ENCODE measurements at places on chromosomes 12 and 14. TPM values are rescaled to one million over a fixed set of nuclear protein-coding genes. Genes with fewer than 3 reads are reported as not detected.

GRCh38 chr14:27727251-27727770 is 1039.3 kb upstream of the FOXG1 start:
- DNase-seq, result no peak

- DNase-seq, result no peak
Observed at GRCh38 chr14:36113341-36113740, 63.2 kb downstream of the PTCSC3 start.

Gene SAMD15
- total RNA-seq, result 0.77 TPM

DNA sequence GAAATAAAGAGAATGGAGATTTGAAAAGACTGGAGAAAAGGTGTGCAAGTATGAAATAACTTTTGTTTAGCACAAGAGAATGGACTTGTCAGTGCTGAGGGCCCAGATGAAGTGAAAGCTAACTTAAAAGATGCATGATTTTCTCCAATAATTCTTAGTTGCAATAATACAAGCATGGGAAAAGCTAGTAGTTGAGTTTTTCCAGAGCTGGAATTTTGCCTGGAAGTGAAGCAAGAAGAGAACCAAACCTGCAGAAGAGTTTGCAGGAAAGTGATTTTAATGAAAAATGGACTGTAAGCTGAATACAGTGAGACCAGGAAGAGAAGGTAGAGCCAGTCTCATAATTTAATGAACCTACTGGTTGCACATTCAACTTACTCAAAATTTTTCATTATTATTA is 69.3 kb upstream of the FSCB start:
- no peak for DNase-seq

- DNase-seq, result no peak
Observed at GRCh38 chr12:93497456-93497855, 30.1 kb downstream of the MRPL42 start.

GRCh38 chr12:3795492-3796133 is 42.7 kb upstream of the CRACR2A start:
- no peak for DNase-seq

Gene TDRD9
- 2.2 TPM for total RNA-seq

DNA sequence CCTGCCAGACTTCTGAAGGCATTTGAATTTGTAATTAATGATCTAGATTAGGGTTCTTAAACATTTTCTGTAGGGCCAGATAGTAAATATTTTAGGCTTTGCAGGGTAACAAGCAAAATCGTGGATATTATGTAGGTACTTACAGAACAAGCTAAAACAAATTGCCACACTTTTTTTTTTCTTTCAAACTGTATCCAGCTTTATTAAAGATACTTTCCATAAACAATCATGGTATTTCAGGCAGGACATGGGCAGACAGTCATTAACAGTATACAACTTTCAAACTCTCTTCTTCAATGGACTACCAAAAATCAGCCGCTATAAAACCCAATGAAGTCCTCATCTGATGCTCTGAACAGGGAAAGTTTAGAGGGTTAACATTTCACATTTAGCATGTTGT is 9.6 kb downstream of the TRMT5 start:
- no peak for DNase-seq

- DNase-seq, result no peak
Observed at GRCh38 chr12:69354556-69355187, 4.9 kb upstream of the YEATS4 start.

Gene TOGARAM1
- 21.9 TPM for total RNA-seq

- DNase-seq, result no peak
Observed at GRCh38 chr14:66066981-66067776, 419.0 kb upstream of the CCDC196 start.

DNA sequence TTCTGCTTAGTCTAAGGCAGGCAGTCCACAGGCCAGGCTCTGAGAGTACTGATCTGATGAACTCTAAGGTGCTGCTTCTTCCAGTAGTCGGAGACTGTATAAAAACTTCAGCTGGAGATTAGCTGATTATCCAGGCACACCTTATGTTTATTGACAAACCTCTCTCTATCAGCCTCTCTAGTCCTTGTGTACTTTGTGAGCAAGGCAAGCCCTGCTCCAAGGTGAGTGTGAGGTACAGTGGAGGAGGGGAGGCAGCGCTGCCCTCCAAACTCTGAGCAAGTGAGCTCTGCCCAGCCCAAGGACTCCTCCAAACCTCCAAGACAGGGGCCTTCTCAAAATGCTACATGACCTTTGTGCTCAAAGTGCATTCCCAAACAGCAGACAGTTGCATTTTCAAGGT is 95.9 kb upstream of the CDKN3 start:
- no peak for DNase-seq

- DNase-seq, result no peak
Observed at GRCh38 chr12:38850461-38850860, 54.9 kb downstream of the CPNE8 start.

GRCh38 chr14:64963611-64964010 is 8.5 kb downstream of the RAB15 start:
- no peak for DNase-seq

- no peak for DNase-seq
Observed at GRCh38 chr12:5817246-5817645, 127.8 kb downstream of the ANO2 start.

Gene ZNF26
- 4.7 TPM for total RNA-seq

DNA sequence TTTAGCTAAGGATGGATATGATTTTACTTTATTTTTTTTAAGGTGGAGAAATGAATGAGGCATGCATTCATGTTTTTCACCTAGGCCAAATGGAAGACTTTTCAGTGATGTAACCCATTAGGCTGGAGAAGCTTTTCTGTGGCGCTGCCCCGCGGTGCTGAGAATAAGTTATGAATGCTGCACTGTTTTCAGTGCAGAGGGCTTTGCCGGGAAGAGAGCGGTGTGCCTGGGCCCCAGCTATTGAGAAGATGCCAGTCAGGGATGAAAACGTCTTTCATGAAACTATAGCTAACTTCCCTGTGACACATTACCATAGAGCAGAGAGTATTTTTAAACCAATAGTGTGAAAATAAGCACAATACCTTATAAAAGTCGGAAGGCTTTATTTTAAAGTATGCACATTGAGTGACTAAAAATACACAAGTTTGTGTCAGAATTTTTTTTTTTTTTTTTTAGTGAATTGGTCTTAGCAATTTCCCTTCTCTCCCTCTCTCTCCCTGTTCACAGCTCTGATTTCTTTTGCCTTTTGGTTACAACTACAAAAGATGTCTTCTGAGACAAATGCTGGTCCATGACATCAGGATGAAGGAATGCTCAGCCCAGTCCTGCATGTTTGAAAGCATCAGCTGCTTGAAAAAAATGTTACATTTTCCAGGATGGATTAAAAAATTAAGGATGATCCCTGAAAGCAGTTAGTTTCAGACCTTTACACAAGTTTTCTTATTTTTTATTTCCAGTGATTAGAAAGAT is 48.3 kb downstream of the NPAS3 start:
- DNase-seq, result peak; percentile 49

Gene CDH24
- total RNA-seq, result 2.0 TPM

DNA sequence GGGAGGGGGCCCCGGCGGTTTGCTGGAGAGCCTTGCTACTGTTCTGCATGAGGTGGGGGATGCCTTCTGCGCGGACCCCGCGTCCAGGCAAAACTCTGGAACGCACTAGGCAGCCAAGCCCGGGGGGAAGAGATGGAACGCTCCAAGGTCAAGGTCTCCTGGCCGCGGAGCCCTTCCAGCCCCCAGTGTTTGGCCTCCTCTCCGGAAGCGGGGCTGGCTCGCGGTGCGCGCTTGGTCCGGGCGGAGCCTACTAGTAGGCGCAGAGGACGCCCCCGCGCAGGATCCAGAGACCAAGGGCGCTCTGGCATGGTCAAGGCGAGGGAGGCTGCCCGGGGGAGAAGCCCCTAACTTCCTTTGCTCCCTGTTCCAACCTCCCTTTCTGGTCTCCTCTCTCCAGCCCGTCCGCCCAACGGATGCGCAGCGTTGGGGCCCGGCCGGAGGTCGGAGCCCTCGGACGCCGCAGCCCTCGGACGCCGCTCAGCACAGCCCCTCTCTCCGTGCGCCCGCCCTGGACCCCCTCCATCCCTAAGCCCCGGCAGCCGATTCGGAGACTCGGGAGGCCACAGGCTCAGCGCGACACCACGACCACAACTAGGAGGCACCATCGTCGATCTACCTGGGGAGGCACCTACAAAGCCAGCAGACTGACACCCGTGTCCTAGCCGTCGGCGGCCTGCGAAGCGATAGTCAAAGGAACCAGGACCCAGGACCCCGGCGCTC is 669 bp upstream of the KCNK13 start:
- DNase-seq, result peak; percentile 38

DNA sequence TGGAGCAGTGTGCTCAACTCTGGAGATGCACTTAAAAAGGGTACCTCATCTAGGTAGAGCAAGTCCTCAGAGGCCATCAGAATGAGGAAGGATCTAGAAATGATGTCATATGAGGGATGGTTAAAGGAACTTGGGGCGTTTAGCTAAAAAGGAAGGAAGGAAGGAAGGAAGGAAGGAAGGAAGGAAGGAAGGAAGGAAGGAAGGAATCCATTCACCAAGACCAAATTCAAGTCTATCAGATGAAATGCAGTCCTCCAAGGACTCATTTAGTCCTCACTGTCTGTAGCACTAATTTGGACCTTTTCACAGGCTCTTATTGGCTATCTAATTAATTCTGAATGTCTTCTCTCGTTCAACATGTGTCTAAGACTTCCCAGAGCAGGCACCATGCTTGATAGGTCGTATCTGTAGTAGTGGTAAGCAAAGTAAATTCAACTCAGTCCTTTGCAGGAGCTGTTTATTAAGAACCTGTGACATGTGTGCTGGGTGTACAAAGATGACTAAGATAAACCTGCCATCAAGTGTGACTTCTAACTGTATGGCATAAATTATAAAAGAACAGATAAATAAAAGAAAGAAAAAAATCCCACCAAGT is 63.5 kb downstream of the LLPH start:
- no peak for DNase-seq

DNA sequence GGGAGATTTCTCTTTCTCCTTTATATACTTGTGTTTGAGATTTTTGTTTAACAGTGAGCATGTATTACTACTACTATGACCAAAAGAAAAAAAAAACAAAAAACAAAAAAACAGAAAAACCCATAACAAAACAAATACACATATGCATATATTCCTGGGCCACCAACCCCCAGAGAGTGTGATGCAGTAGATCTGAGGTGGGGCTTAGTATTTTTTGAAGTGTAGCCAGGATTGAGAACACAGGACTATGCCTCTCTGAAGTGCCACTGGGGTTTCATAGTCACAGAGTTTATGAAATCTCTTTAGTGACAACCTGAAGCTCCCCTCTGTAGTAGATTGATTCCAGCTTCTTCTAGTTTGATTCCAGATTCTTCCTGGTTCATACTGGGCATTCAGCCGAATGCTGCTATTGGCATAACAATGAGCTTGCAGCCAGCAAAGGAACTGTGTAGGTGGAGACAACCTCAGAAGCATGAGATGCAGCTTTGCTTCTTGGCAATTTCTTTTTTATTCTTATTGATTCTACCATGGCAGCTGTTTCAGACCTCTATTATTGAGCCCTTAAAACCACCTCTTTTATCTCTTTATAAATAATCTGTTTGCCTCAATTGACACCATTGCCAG is 15.5 kb upstream of the ANO4 start:
- no peak for DNase-seq

Gene CPSF6
- total RNA-seq, result 30.9 TPM

Gene KLRC2
- not detected for total RNA-seq

DNA sequence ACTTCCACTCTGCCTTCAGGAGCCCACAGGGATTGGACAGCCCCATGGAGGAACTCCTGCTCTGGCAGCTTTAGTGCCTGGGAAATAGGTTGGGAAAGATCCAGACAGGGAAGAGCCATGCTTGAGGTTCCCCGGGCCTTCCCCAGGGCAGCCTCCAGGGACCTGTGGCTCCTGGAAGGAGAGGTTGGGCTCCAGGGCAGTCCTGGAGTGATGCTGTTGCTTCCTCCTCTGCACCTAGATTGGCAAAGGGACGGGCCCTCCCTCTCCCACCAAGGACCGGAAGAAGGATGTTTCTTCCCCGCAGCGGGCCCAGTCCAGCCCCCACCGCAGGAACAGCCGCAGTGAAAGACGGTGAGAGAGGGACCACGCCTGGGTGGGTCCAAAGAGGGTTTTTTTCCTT is 16.5 kb downstream of the VASH1 start:
- no peak for DNase-seq

- DNase-seq, result no peak
Observed at GRCh38 chr12:19190292-19191031, 60.9 kb downstream of the PLEKHA5 start.

- no peak for DNase-seq
Observed at GRCh38 chr12:123265851-123266678, 5.6 kb downstream of the CDK2AP1 start.

Gene PLEKHH1
- total RNA-seq, result 5.5 TPM

GRCh38 chr14:103516426-103517173 is 6.0 kb downstream of the CKB start:
- DNase-seq, result peak; percentile 6

Gene CCDC196
- not detected for total RNA-seq

- no peak for DNase-seq
Observed at GRCh38 chr12:122093098-122093883, 14.7 kb downstream of the MLXIP start.

Gene UBE3B
- total RNA-seq, result 58.1 TPM

- DNase-seq, result no peak
Observed at GRCh38 chr12:60042835-60043234, 447.0 kb downstream of the SLC16A7 start.

DNA sequence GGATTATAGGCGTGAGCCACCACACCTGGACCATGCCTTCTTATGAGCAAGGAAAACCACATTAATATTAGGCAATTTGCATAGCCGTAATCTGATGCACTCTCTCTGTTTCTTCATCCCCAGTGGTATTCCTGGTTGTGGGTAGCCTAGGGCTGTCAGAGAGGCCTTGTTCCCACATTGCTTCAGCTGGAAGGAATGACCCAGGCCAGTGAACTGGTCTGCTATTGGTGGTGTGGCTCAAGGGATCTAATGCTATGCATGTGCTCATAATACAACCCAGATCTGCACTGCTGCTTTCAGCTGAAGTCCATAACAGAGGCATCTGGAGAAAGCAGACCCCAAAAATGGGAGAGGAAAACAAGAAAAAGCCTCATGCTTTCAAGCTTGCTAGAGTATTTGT is 33.1 kb upstream of the G2E3 start:
- DNase-seq, result no peak

- DNase-seq, result no peak
Observed at GRCh38 chr12:69097619-69098368, 141.6 kb upstream of the CPSF6 start.

DNA sequence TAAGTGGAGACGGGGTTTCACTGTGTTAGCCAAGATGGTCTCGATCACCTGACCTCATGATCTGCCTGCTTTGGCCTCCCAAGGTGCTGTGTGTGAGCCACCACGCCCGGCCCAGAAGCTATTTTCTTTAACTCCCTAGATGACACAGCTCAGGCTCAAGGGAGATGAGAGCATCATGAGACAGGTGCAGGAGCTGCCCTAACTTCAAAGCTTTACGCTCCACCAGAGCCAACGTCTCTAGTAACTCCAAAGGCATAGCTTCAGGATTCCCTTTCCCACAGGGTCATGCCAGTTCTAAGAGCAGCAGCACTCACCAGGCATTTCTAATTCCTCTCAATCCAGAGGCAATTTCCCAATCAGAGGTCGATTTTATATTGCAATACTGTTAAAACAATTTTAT is 21.0 kb downstream of the NDUFA12 start:
- DNase-seq, result no peak

Data from left ventricle myocardium superior (tissue), 1 donor.